ENCODE measurements at places on chromosomes 11 and 22.
A peak's percentile ranks its signal among the peaks of the same experiment; 100 is the strongest.

DNA sequence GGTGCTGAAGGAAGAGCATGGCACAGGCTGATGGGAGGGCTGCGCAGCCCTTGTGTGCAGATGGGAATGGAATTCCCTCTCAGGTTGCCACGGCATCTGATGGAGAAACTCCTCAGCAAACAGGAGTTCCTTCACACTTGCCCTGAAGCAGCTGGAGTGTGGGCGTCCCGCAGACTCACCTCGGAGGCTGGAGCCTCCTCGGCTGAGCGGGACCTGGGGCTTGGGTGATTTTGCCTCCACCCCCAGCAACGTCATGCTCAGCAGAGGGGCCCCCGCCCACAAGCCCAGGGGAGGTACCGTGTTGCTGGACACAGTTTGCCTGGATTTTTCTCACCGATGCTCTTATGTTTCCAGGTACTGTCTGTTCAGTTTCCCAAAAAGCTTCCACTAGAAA, 63.4 kb downstream of the MYO7A start:
- DNase-seq, result no peak

DNA sequence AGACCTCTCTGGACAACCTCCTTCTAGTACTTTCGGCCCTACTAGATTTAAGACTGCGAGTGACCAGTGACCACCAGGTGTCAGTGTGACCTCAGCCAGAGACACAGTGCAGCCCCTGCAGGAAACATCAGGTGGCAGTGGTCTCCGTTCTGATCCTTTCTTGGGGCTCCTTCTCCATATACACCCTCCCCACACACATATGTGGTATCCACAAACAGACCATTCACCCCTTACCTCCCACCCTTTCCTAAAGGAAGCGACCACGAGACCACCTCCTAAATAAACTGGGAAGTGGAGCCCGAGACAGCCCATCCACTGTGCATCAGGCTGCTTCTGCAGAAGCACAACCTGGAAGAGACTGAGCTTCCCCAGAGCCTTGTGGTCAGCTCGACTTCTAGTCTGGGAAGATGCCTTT, 38.5 kb upstream of the CYP2D6 start:
- peak; percentile 68 for DNase-seq

- DNase-seq, result no peak
These were observed 2.2 kb downstream of the TMEM132A start for GRCh38 chr11:60926500-60926899.

- DNase-seq, result no peak
These were observed 27.6 kb upstream of the HMOX1 start for GRCh38 chr22:35353318-35353717.

- no peak for DNase-seq
These were observed 600.1 kb upstream of the KIRREL3 start for GRCh38 chr11:127600674-127601073.
